ENCODE measurements at places on chromosomes 3 and 15.

DNA sequence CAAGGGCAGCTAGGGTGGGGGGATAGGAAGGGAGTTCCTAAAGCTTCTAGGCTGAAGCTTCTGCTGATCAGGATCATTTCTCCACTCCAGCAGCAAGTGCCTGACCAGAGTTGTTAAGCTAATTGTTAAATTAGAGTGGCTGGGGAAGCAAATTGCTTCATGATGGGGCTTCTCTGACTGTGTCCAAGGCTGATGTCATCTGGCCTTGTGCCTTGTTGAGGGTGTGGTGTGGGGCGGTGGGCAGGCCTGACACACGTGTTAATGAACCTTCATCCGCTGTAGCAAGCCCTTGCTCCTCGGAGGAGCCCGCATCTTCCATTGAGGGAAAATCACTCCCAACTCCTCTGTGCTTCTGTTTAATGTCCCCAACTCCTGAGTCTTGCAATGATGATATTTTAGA lies 84.3 kb upstream of the ROPN1 start:
- DNase-seq = no peak

DNA sequence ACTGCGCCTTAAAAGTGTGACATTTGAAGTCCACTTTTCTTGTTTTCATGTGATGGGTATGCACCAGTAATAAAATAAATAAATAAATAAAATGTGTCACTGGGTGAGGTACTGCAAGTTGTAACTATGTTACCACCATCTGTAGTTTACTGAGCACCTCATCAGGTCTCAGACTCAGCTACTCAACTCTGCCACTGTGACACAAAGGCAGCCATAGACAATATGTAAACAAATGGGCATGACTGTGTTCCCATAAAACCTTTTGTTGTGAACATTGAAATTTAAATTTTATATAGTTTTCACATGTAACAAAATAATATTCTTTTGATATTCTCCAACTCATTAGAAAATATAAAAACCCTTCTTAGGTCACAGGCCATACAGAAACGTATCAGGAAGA lies 120.1 kb downstream of the DNAJB8 start:
- no peak for DNase-seq

- DNase-seq = no peak
Observed at GRCh38 chr3:138362538-138362937, 14.2 kb downstream of the MRAS start.

GRCh38 chr3:38085311-38085942 lies 46.4 kb downstream of the DLEC1 start:
- no peak for DNase-seq

DNA sequence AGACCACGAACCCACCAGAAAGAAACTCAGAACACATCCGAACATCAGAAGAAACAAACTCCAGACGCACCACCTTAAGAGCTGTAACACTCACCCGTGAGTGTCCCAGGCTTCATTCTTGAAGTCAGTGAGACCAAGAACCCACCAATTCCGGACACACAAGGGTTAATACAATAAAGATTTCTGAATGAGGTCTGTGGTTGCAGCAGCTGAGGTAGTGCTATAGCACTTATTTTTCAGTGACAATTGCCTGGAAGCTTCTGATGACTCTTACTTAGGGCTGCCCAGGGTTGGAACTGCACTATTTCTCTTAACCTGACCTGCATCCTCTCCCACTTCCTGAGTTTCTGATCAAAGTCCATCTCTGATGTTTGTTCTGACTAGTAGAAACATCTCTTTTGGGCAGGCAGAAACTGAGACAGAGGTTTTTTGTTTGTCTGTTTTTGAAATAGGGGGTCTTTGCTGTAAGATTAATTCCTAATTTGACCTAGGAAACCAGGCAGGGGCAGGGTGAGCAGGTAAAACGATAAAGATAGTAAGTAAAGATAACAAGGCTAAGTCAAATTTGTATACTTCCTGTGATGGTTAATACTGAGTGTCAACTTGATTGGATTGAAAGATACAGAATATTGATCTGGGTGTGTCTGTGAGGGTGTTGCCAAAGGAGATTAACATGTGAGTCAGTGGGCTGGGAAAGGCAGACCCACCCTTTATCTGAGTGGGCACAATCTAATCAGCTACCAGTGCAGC lies 169.1 kb downstream of the GAP43 start:
- no peak for DNase-seq

DNA sequence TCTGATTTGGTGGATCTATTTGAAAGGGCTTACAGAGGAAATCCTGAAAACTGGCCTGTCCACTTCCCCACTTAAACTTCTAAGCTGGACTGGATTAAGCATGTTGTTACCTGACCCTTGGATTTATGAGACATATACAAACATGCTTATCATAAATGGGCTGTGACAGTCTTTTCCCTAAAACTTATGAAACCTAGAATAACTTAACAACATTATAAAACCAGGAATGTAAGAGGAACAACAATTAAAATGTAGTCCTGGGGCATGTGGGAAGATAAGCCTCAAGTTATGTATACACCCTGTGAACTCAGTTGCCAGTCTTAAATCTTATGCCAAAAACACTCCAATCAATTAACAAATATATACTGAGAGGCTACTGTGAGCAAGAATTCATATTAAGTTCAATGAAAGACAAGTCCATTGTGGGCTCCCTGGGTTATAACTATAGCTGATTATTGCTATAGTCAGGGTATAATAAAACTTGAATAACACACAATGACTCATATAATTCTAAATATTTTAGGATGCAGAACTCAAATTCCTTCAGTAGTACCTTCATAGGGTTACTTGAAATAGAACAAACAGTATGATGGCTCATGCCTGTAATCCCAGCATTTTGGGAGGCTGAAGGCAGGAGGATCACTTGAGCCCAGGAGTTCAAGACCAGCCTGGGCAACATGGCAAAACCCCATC lies 87.2 kb upstream of the PPIB start:
- no peak for DNase-seq

DNA sequence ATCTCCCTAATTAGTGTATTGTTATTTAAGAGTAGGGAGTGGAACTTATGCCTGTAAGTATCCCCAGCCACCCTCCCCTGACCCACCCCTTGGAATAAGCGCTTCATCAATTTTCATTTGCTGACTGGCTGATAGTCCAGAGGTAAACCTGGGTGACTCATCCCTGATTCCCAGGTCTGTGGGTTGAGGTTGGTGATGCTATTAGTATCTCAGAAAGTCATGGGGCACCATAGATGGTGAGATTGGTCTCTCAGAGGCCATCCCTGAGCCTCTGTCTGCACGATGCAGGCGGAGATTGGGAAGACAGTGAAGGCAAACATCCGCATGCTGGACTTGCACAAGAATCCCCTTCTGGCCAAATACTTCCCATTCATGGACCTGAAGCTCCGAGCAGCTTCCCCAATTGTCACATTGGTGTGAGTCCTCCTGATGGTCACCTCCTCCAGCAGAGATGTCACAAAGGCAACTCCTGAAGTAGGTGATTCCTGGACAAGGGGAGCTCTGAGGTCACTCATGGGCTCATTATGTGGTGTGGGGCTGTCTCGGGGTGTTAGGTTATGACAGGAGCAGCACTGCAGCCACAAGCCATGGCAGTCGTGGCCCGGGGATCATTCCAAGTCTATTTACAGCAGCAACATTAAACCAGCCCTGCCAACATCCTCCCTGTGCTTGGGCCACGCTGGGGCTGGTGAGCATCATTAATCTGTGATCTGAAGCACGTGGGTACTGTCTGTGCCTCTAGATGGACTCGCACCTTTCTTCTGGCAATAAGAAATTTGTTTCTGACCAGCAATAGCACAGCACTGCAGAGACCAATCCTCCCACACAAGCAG lies 6.8 kb upstream of the TXNRD3 start:
- DNase-seq = no peak

- DNase-seq = no peak
Observed at GRCh38 chr3:157872902-157873301, 233.3 kb downstream of the SHOX2 start.

GRCh38 chr3:136653628-136654027 lies 98.5 kb downstream of the STAG1 start:
- DNase-seq = no peak

GRCh38 chr3:70728311-70728710 lies 415.9 kb upstream of the MDFIC2 start:
- no peak for DNase-seq

DNA sequence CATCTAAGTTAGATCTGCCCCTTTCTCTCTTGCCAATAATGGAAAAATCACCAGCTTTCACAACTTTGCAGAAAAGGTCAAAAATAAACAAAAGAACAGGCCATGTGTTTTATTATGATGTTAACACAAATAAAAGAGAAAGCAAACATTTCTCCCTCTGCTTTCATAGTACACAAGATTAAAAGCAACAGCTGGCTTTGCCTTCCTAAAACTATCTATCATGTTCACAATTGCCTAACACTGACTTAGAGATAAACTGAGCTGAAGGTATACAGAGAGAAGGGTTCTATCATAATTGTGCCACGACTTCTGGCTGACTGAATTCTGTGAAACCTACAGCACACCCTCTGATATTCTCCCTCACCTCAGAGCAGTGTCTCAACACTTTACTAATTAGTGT lies 29.4 kb downstream of the AADAC start:
- no peak for DNase-seq

DNA sequence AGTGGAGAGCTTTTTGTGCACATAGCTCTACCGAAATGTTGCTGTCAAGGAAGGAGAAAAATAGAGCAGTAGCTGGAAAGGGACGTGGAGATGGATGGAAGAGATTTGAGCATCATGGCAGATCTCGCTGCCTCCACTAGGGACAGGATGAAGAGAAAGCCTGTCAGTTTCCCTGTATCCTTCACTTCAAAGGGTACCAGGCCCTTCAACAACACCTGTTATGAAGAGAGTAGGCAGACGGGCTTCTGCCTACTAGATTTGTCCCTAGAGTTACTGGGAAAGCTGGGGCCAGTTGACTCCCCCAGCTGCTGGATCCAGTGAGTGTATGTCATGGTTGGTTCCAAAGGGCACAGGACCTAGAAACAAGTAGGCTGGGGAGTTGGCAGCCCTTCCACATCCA lies 150.8 kb downstream of the TLE3 start:
- DNase-seq = no peak

DNA sequence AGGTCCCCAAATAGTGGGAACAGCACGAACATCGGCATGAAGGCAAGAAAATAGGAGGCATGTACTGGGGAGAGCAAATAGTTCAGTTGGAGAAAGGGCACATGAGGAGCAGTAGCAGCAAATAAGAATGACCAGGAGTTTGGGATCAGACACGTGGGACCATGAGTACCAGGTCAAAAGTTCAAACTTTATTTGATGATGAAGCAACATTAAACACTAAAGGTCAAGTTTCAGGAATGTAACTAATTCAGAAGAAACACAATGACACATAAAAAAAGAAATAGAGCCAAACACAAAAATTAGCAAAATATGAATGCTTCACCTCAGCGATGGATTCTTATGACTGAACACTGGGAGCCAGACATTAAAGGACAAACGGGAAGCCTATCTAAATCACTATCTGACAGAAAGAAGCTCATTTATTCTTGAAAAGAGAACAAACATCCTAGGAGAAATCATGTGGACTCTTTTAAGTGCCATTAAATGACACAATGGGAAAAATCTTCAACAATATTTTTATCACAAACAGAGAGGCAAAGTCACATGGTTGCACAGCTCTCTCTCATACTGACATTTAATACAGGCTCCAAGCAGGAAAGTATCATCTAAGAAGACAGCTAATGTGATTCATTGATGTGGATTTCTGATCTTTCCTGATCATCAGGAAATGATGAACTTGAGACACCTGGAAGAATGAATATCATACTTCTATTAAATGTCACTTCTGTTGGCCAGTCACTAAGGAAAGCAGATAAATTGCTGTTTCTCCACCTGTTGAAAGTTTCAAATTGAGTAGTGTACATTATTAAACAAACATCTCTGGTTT lies 216.9 kb upstream of the THBS1 start:
- DNase-seq = no peak

DNA sequence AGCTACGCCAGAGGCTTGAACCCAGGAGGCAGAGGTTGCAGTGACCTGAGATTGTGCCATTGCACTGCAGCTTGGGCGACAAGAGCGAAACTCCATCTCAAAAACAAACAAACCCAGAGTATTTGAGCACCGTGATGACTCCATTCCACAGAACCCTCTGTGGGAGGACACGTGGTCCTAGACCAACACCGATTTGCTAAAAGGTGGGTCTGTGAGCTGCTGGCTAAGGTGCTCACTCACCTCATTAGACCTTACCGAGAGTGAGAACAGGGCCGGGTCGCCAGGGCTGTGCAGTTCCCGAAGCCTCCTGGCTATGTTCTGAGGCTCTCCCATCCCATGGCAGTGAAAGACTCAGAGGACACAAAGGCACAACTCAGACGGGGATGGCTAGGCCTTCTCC lies 17.9 kb downstream of the ABHD2 start:
- DNase-seq = no peak

DNA sequence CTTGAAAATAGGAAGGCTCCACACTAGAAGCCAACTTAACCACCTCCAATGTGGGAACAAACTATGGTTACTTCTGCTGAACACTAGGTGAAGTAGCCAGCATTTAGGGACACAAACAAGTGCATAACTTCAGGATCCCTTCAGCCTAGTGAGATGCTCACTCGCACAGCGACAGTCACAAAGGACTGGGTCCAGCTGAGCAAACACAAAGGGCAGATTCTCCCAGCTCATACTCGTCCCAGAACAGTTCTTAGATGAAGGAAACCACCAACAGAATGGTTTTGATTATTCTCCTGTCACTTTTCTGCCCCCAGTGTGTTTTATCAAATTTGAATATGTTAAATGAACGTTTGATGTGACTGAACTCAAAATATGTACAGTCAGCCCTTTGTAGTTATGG lies 201.6 kb downstream of the KCNAB1 start:
- DNase-seq = no peak

DNA sequence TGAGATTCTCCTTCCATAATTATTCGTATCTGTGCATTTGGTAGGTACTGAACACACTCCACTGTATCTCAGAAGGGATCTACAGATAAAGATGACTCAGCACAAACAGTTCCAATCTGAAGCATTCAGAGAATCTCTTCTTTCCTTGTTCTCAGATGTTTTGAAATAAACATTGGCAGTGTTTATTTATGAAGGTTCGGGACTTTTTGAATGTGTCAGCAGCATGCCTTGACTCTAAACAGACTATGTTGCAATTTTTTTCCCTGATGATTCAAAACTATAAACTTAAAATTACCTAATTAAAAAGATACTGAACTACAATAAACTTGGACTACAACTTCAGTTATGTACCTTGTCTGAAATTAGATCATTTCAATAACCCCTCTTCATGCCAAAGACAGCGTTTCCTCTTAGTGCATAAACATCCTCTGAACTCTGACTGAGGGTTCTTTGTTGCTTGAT lies 612.9 kb upstream of the TBL1XR1 start:
- no peak for DNase-seq

GRCh38 chr3:64058566-64058965 lies 35.3 kb upstream of the PSMD6 start:
- DNase-seq = no peak

All from progenitor cell of endocrine pancreas (in vitro differentiated cells).